ENCODE measurements at places on chromosomes 2 and 18. TPM values are rescaled to one million over a fixed set of nuclear protein-coding genes. Genes with fewer than 3 reads are reported as not detected.

DNA sequence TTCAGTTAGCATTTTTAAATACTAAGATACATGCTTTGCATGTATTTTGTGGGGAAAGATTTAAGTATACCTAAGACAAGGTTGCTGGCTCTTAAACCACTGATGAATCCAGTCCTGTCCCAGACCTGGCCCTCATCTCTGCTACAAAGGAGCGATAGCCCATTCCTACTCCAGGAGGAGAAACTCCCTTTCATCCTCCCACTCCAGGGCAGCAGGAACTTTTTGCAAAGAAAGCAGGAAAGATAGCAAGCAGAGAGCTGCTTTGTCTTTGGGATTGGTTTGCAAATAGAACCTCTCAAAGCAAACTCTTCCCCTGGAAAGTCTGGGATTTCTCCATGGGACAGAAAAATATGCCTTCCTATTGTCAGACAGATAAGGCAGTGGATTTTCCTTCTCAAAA is 43.6 kb upstream of the COPS8 start:
- DNase-seq, result no peak

DNA sequence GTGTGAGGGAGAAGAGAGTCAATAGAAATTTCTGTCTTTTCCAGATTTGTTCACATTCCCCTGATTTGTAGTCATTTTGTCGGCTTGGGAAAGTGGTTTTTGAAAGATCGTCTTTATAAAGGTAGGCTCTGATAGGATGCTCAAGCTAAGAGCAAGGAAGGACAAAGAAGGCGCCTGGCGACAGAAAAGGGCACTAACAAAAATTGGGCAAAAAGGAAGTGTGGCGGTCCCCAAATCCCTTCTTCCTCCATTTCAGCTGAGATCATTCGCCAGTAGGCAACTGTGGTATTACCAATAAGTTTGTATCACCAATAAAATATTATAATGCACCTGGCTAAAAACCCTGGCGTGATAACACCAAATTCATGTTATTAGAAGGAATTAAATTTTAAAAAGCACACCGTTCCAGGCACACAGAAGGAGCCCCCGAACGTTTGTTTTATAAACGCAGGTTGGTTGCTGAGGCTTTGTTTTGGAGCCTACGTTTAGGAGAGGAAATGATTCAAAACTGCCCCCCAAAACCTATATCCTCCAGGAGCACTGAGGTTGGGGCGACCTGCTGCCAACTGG is 756 bp upstream of the PTPN4 start:
- DNase-seq, result no peak

ANKRD53 gene
- total RNA-seq, result 1.9 TPM

BOLL gene
- total RNA-seq, result not detected

SERPINB11 gene
- total RNA-seq, result not detected

DNA sequence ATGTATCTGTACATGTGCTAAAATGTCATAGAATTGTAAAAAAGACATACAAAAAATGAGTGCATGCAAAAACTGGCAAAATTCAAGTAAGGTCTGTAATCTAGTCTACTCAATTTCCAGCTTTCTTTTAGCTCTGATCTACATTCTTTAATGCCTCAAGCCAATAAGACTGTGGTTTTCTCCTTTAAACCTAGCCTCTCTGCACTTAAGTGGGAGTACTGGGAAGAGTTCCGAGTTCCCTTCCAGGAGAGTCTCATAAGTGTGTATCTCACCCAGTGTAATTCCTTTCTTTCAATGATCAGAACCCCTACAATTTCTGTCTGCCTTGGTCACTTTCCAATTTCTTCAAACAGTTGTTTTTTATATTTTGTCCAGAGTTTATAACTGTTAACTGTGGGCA is 150.1 kb downstream of the PTRHD1 start:
- DNase-seq, result no peak

DNA sequence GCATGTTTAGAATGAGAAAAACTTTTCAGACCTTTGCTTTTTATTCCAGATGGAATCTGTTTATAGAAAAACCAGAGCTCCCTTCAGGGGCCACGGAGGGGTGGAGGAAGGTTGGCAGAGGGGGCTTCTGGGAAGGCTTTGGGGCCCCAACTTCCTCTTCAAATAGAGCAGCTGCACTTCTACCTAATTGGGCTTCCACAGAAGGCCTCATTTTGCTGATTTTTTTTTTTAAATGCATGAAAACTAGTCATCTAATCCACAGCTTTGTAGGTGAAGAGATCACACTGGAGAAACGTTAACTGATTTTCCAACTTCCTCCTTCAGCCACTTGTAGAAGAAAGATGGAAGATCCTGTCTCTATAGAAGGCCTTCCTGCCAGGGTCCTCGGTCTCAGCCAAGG is 181.8 kb downstream of the BCL11A start:
- DNase-seq, result no peak

Data from aorta (tissue), 5 donors.